ENCODE measurements at places on chromosomes 11 and 22. TPM values are rescaled to one million over a fixed set of nuclear protein-coding genes. Genes with fewer than 3 reads are reported as not detected.
A peak's percentile ranks its signal among the peaks of the same experiment; 100 is the strongest.

Gene BARX2
- 0.07 TPM for total RNA-seq

GRCh38 chr22:29710193-29710592 lies 9.6 kb upstream of the CABP7 start:
- no peak for DNase-seq

DNA sequence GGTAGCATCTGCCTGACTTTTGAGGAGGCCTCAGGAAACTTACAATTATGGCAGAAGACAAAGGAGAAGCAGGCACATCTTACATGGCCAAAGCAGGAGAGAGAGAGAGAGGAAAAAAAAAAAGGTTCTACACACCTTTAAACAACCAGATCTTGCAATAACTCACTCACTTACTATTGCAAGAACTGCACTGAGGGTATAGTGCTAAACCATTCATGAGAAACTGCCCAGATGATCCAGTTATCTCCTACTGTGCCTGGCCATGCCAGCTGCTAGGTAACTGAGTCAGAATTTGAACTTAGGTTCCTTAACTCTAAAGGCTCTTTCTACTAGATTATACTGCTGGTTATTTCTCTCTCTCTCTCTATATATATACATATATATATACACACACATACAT lies 7.3 kb downstream of the HORMAD2 start:
- peak; percentile 10 for DNase-seq

- DNase-seq = no peak
Observed at GRCh38 chr11:128553662-128554362, 33.5 kb downstream of the ETS1 start.

- no peak for DNase-seq
Observed at GRCh38 chr11:94557992-94558391, 9.2 kb upstream of the PIWIL4 start.

GRCh38 chr22:37014835-37015586 lies 4.2 kb downstream of the TST start:
- no peak for DNase-seq

GRCh38 chr11:62925308-62925707 lies 4.1 kb upstream of the CHRM1 start:
- DNase-seq = no peak

- no peak for DNase-seq
Observed at GRCh38 chr22:24355574-24355973, 71.8 kb upstream of the ADORA2A start.

All from kidney epithelial cell (primary cell).